Memory B cell (primary cell): ENCODE measurements at places on chromosomes 11 and 22.
A peak's percentile ranks its signal among the peaks of the same experiment; 100 is the strongest.

DNA sequence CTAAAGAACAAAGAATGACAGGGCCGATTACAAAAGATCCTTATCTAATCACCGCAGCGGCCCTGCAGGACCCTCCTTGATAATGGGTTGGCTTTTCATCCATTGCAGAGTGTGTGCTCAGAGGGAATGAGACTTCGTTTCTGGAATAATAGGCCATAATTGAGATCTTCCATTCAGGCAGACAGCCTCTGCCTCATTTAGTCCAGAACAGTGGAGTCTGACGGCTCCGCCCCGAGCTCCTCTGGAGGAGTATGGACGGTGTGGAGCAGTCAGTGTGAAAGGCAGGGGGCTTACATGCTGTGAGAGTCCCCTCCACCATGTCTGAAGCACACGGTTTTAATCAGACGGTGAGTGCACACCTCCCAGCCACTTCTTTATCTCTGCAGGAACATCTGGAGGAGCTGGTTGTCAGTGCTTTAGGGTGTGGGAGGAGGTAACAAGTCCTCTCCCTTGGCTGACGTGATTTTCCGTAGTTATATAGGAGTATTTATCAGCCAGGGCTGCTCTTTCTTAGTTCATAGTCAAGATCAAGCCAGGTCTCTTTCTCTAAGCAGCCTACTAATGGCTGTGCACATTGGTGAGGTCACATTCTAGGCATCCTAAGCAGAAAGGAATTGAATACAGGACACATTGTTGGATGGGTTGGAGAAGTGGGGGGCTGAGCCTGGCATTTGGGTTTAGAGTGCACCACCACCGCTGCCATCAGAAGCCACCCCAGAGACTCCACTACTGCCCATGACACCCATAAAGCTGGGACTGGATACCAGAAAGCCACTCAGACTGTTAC, 1477.9 kb downstream of the TBC1D22A start:
- DNase-seq, result no peak

GRCh38 chr22:37161443-37161842, 11.7 kb upstream of the IL2RB start:
- no peak for DNase-seq

DNA sequence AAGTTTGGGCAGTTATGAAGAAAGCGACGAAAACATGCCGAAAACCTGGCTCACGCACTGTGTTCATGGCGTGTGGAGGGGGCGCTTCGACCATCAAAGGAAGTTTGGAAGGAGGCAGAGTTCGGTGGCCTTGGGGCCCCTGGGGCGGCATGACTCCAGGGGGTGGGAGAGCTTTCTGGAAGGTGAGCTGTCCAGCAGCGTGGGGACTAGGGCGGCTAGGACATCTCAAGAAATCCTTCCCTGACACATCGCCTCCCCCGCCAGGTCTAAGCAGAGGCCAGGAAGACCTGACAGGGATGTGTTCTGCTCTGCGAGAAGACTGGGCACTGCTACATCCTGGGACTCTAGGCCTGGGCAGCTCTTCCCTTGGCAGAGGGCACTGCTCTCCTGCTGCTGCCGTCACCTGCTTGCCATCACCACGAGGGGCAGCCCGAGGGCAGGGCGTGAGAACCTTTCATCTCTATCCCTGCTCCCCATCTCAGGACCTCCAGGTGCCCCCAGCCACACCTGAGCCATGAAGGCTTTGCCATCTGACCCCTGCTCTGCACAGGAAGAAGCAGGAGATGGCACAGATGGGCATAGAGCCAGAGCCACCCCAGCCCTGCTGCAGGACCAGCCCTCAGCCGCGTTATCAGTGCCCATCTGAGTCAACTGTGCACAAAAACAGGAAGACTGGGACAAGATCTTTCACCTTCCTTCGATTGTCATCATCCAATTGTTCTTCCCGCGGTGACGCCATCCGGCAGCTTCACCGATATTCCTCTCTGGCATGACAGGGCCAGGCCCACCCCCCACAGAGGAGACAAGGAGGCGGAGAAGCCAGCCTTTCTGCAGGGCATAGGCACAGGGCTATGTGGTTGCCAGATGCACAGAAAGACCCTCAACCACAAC, 12.7 kb downstream of the LINC01488 start:
- no peak for DNase-seq

GRCh38 chr11:45400591-45400990, 114.5 kb upstream of the SYT13 start:
- DNase-seq, result no peak

GRCh38 chr11:74325649-74326645, 14.5 kb upstream of the P4HA3 start:
- no peak for DNase-seq

- no peak for DNase-seq
Observed at GRCh38 chr22:22993184-22993583, 77.1 kb upstream of the GNAZ start.

- no peak for DNase-seq
Observed at GRCh38 chr11:28739489-28740280, 631.5 kb downstream of the METTL15 start.

GRCh38 chr22:16955678-16956210, 52.3 kb downstream of the GAB4 start:
- no peak for DNase-seq

- no peak for DNase-seq
Observed at GRCh38 chr11:11894486-11894885, 52.7 kb downstream of the USP47 start.

- DNase-seq, result no peak
Observed at GRCh38 chr11:27084518-27084917, 43.9 kb downstream of the BBOX1 start.

GRCh38 chr11:662689-663274, 25.7 kb downstream of the DRD4 start:
- DNase-seq, result peak; percentile 43

DNA sequence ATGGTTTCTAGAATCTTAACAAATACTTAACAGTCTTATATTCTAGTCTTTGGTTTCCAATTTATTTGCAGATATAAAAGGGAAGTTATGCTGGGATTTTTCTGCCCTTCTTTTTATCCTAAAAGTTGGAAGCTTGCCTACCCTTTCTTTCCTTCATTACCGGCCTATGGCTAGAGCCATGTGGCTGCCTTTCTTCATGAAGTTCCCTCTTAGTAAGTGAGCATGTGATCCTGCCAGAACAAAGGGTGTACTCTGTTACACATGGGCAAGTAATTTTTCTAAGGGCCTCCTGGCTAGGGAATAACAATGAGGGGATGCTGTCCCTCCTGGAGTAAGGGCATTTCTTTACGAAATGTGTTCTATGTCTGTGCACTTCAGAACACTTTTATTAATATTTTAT, 252.1 kb upstream of the PITPNB start:
- no peak for DNase-seq

GRCh38 chr11:9153651-9154050, 62.3 kb upstream of the SCUBE2 start:
- no peak for DNase-seq

DNA sequence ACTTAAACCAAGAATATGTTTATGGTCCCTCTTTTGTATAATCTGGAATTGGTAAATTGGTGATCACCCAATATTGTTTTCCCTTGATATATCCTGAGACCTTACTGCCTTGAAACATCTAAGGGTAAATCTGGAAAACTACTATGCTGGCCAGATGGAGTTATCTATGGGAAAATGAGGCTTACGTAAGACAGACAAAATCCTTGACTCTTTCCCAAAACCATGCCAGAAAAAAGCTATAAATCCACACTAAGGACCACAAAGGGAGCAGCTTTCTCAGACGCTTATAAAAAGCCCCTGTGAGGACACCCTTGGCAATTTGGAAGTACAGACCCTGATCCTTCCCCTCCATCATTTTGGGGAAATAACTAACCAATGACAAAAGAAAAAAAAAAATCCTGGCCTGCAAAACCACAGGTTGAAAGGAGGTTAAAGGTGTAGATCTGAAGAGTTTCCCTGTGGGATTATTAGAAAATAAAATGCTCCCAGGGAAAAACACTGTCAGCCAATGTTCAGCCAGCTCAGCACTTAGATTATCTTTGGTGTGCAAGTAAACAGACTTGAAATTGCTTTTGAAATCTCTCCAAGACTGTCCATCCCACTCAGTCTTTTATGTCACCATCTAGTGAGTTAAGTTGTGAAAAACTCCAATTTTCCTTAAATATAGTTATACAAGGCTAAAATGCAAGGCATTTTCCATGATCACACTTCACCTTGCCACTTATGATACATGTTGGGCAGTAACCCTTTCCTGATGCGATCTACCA, 6.6 kb upstream of the AMBRA1 start:
- DNase-seq, result no peak

DNA sequence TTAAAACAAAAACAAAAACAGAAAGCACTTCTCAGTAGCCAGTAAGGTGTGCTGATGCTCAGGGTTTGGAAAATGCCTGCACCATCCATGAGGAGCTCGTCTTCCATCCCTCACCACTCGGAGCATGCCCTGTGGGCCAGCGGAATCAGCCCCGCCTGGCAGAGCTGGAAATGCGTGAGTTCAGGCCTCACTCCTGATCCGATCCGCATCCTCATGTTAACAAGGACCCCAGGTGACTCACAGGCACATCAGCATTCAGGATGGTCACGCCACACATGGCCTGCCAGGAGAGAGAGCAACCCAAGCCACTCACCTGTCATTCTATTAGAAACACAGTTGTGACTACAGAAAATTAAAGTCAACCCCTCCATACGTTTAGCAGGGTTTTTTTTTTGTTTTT, 188.5 kb downstream of the MPPED1 start:
- no peak for DNase-seq

DNA sequence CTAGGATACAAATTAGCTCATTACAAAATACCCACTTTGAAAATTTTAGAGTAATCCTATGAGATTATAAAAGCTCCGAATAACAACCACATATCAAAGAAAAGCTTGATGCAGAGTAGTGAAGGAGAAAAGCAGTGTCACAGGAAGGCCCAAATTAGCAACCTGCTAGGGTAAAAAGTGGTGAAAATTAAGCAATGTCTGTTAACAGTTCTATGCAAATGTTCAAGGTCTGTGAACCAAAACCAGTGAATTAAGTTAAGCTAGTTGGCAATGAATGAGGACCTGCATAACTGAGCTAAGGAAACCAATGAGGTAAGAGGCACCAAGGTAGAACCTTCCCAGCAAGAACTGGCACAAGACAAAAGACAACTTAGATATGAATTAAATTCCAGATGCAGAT, 29.6 kb downstream of the PRDM10 start:
- DNase-seq, result no peak

DNA sequence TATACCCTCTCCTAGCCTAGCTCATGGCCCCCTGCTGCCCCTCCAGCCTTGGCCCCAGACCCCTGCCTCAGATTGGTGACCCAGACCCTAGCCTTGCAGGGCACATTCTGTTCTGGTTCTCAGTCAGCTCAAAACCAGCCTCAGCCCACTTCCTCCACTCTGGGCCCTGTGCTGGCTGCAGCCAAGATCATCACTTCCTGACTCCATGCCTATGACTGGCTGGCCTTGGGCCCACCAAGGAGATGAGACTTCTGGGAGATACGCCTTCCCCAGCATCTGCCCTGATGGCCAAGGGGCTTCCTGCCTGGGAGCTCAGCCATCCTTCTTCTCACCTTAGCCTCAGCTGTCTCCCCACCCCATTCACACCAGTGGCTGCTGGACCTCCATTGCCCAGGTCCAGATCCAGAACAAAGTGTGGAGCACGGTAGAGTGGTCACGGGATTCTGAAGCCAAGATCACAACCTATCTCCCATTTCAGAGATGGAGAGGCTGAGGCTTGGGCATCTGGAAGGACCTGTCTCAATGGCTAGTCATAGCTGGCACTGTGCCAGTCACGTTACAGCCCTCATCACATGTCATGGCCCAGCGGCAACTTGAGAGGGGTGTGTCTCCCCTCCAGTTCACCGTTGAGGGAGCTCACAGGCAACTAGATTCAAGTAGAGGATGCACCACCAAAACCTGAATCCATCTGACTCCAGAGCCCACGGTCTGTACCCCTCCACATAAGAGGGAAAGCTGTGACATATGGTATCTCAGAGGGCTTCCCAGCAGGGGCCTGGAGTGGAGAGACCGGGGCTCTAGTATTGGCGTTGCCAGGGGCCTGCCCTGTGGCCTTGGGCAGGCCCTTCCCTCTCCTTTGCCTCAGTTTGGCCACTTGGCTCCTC, 43.0 kb upstream of the KLHL35 start:
- no peak for DNase-seq

- DNase-seq, result no peak
Observed at GRCh38 chr11:73318501-73319011, 10.5 kb downstream of the ARHGEF17 start.

- DNase-seq, result no peak
Observed at GRCh38 chr11:75931124-75931523, 116.1 kb downstream of the UVRAG start.
